ENCODE measurements at places on chromosomes 13 and 19.
A peak's percentile ranks its signal among the peaks of the same experiment; 100 is the strongest.

DNA sequence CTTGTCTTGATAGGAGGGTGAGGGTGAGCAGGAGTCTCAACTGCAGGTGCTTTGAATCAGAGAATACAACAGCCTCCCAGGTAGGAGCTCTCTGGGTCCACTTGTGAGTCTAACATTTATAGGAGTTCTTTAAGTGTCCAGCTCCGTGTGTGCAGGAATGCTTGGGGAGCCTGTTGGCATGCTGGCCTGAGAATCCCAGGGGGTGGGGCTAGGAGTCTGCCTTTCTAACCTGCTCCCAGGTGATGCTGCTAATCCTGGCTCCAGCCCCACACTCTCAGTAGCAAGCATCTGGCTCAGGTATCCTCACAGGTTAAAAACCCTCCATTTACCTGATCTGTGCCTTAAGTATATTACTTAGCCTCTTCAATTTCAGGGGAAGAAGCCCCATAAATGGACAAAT lies 368.9 kb downstream of the RBM26 start:
- no peak for DNase-seq

- peak; percentile 65 for DNase-seq
These were observed 73.5 kb downstream of the STK24 start for GRCh38 chr13:98503175-98504028.

GRCh38 chr13:86601351-86601750 lies 802.1 kb upstream of the SLITRK6 start:
- DNase-seq: no peak

- no peak for DNase-seq
These were observed 49.0 kb downstream of the BRD4 start for GRCh38 chr19:15283141-15283883.

- DNase-seq: no peak
These were observed 8.3 kb downstream of the IFNL3 start for GRCh38 chr19:39236527-39236926.

- no peak for DNase-seq
These were observed 49.3 kb downstream of the NDFIP2 start for GRCh38 chr13:79530270-79530669.

DNA sequence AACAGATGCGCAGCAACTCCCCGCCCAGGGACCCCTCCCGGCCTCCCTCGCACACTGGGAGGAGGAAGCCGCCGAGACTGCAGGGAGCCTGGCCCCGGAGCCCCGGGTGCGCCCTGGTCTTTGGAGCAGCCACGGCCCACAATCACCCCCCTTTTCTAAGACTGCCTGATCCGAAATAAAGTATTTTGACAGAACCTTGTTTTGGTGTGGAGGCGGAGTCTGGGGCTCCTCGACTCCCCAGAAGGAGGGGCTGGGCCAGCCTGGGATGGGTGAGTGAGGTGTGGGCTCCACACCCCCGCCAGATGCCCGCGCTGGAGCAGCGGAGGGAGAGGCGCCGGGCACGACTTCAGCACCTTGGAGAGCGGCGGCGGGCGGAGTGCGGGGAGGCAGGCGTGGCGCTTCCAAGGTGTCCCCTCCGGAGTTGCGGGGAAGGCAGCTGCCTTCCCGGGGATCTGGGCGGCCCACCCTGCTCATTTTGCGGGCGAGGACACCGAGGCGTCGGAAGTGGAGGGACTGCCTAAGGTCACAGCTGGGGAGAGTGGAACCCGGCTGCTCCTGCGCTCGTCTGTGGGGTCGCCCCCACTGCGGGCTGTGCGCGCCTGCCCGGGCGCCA lies 9.4 kb downstream of the SIRT6 start:
- DNase-seq: peak; percentile 47

DNA sequence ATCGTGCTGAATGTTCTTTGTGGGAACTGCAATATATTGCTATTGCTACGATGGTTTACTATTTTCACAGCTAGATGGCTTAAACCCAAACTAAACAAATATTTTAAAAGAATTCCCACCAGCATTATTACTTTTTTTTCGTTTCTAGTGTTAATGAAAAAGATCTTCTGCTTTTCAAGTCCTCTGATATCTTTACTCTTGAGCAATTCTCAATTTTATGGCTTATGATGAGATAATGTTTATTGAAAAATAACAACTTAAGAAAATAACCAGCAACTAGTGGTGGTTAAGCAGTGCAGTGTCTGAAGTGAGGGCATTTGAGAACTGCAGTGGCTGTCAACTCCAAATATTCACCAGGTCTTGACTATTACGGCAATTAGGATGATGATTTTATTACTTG lies 360.4 kb downstream of the ENOX1 start:
- DNase-seq: no peak

DNA sequence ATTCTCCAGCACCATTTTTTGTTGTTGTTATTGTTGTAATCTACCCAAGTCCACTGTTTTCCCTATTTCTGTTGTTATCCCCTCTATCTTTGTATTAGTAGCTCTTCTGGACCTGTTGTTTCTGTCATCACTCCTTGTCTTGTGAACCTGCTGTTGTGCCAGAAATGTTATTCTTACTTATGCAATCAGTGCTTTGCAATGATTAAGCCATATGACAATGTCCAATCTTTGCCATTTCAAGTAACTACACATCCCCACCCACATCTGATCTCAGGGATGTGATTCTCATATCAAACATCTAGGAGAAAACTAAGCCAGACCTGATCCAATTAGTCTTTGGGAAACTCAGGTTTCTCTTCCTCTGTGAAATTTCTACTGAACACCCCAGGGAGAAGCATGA lies 472.6 kb upstream of the KLHL1 start:
- DNase-seq: no peak

GRCh38 chr13:23605831-23606230 lies 35.6 kb downstream of the TNFRSF19 start:
- DNase-seq: no peak

DNA sequence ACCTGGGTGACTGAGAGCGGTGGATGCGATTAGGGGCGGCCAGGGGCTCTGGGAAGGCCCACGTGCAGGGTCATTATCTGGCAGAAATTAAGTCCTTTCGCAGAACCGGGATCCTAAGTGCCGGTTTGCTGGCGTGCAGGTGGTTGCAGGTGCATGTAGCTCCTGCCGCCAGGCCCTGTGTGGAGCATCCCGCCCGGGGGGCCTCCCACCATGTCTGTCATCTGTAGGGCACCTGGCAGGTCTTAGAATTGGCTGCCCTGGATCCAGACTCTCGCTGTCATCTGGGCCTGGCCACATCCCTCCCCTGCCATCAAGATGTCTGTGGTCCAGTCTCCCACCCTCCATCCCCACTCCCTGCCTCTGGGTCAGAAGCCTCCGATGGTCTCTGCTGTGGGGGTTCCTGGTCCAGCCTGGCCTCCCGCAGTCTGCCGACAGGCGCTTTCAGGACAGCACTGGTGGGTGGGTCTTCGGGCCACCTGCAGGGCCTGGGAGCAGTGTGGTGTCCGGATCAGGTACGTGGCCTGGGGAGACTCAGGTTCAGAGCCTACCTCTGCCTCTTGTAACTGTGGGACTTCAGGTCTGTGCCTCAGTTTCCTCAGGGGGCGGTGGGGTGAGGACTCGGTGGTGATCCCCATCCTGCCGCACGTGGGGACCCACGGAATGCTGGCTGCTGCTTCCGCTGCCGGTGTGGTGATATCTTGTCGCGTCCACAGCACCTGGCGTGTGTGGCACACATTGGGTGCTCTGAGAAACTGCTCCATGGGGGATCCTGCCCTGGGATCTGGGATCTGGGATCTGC lies 5.4 kb downstream of the GNA11 start:
- no peak for DNase-seq

- no peak for DNase-seq
These were observed 142.2 kb downstream of the FGF9 start for GRCh38 chr13:21813110-21813509.

DNA sequence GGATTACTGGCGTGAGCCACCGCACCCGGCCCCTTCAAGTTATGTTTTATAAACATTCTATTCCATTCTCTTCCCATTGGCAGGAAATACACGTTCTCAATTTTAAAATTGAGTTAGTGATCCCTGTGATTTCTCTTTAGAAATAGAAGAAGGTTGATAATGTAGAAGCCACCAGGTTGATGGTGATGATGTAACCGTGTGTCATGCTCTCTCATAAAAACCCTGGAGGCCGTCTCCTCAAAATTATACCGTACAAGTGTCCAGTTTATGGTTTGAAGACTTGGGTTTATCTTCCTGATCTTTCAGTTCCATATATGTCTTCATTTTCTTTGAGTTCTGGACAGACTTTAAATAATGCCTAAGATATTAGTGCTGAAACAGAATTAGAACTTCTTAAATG lies 32.2 kb downstream of the COG3 start:
- DNase-seq: no peak

- DNase-seq: no peak
These were observed 757 bp downstream of the CCDC124 start for GRCh38 chr19:17933414-17934129.

DNA sequence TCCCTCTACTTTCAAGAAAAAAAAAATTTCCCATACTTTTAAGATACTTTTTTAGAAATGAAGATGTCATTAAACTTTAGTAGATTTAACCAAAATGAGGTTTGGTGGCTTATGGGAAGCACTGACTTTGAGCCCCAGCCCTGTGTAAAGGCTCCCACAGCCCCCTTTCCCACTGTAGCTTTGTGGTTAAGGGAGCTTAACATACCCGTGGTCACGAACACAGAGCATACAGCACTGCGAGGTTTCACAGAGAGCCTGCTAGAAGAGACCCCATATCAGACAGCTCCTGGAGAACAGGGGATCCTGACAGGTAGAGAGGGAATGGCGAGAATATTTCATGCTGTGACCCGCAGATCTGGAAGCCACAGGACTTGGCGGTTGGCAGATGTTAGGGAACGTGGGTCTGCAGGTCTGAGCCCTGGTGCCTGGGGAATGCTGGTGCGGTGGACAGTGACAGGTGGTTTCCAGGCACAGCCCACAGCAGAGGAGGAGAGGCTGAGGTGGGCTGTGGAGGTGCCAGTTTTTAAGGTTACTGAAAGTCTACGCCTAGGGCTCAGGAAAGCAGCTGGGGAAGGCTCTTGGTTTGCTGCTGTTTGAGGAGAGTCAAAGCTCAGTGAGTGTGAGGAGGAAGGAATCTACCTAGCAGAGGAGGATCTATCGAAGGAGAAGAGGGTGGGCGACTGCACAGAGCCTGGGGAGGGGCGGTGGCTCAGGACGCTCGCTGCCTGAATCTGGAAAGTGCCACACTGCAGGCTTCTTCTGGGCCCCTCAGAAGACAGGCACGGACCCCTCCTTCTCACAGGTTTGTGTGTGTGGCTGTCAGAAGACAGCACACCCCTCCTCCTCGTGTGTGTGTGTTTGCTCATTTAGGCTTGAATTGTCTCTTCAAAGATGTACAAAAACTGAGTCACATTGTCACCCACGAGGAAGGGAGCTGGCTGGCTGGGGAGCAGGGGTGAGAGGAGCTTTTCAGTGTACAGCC lies 49.9 kb downstream of the SLC7A9 start:
- DNase-seq: no peak

GRCh38 chr13:94119360-94119936 lies 360.0 kb downstream of the DCT start:
- no peak for DNase-seq

- DNase-seq: no peak
These were observed 12.9 kb upstream of the CXCL17 start for GRCh38 chr19:42455621-42456081.

GRCh38 chr13:47603365-47603764 lies 397.7 kb downstream of the SUCLA2 start:
- DNase-seq: no peak

- DNase-seq: no peak
These were observed 2.0 kb upstream of the USF2 start for GRCh38 chr19:35266520-35267352.

DNA sequence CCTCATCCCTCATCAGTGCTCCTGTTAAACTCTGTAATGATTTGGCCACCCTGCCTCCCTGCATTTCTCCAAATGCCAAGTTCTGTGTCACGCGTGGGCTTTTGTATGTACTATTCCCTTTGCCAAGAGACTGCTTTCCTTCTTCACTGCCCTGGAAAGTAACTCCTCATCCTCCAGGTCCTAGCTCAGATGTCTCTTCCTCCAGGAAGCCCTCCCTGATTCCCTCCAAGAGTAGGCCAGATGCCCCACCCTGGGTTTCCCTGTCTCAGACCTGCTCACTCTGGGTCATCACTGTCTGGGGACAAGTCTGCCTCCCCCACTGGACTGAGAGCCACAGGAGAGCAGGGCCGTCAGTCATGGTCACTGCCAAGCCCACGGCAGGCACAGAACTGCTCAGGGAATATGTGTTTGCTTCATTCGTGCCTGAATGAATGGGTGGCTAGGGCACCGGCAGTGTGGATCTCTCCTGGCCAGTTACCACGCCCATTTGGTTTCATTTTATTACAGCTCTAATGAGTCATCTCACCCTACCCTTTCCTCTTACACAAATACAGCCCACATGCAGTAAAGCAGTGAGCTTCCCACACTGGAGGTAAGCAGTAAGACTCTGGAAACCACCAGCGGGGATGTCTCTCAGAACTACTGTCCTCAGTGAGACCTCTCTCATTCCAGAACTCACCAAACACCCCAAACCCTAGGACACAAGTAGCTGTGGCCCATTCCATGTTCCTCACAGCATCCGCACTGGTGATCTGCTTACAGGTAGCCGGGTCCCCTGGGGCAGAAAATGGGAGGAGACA lies 12.1 kb upstream of the GPR4 start:
- DNase-seq: peak; percentile 88

GRCh38 chr19:31262725-31263191 lies 86.5 kb downstream of the TSHZ3 start:
- no peak for DNase-seq

- DNase-seq: no peak
These were observed 802 bp upstream of the FREM2 start for GRCh38 chr13:38685974-38686576.

DNA sequence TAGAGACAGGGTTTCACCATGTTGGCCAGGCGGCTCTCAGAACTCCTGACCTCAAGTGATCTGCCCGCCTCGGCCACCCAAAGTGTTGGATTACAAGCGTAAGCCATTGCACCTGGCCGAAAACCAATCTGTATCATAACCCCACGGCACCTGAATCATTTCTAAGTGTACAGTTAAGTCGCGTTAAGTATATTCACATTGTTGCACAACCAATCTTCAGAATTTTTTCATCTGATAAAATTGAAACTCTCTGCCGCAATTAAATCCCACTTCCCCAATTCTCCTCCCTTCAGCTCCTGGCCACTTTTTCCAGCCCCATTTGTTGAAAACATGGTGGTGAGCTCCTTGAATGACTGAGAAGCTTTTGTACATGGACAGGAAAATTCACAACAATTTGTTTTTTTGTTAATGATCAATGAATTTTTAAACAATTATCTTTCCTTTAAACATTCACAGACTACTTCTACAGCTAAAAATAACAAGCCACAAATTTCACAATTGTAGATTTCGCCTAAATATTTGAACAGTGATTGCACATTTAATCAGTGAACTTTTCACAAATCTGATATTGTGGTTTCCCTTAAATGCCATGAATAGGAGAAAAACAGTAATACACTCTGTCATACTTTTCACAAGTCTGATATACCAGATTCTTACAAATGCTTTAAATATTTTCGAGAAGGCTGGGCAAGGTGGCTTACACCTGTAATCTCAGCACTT lies 13.8 kb downstream of the FGF21 start:
- peak; percentile 59 for DNase-seq
